ENCODE measurements at places on chromosomes 3 and 15.

- DNase-seq = no peak
Measured at GRCh38 chr3:174101244-174101643, 703.7 kb downstream of the NLGN1 start.

GRCh38 chr3:31166249-31166885, 271.9 kb upstream of the GADL1 start:
- DNase-seq = no peak

DNA sequence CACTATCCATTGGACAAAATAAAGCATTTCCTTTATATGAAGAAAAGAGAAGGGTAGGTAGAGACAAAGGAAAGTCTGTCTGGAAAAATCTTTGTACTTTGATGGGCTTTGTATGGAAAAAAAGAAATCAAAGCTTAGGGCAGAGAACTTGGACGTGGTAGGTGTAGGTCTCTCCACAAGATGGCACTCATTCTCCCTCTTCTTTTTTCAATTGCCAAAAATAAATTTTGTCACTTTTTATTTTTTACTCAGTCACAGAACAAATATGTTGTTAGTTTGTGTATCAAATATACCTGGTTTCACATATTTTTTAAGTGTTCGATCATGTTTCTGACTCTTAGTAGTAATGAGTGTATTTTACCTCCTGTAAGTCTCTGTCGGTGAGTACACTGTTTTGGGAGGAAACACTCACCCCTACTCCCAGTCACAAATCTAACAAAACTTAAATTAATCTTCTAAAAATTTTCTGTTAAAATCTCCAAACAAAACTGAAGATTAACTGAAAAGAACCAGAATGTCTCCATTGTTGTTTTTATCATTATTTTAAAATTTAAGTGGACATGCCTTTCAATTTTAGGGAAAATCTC, 415.8 kb upstream of the GOLIM4 start:
- peak; percentile 37 for DNase-seq

DNA sequence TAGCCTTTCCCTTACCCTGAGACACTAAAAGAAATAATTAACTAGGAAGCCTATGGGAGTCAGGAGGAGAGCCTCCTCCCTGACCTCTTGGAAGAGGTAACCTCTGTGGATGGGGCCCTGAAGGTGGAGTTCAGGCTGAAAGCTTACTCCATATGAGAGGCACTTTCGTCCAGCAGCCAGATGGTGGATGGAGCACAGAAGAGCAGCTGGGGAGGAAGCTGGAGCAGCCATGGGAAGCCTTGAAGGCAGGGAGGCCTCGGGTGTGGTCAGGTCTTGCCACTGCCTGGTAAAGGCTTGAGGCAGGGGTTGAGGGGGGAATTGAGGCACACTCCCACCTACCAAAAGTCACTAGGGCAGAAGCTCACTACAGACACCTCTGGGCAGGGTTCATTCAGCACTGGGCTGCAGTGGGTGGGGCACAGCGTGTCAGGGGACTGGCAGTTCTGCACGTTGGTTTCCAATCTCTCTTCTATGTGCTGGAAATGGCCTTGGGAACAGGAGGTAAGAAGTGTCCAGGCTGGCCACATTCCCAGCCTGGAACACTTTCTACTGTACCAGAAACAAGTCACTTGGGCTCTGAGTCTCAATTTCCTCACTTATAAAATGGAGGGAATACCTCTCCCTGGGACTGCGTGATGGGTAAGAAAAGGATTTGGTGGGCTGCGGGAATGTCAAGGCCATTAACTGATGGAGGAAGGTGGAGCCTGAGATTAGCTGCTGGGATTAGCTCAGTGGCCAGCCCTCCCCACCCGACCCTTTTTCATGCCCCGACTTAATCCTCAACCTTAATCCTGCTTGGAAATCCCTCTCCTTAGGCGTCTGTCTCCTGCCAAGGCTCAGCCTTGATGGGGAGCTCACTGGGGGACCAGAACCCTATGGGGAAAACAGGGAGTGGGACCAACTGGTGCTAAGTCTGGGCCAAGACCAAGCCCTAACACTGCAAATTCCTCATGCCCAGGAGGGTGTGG, 5.4 kb downstream of the PCBP4 start:
- no peak for DNase-seq

DNA sequence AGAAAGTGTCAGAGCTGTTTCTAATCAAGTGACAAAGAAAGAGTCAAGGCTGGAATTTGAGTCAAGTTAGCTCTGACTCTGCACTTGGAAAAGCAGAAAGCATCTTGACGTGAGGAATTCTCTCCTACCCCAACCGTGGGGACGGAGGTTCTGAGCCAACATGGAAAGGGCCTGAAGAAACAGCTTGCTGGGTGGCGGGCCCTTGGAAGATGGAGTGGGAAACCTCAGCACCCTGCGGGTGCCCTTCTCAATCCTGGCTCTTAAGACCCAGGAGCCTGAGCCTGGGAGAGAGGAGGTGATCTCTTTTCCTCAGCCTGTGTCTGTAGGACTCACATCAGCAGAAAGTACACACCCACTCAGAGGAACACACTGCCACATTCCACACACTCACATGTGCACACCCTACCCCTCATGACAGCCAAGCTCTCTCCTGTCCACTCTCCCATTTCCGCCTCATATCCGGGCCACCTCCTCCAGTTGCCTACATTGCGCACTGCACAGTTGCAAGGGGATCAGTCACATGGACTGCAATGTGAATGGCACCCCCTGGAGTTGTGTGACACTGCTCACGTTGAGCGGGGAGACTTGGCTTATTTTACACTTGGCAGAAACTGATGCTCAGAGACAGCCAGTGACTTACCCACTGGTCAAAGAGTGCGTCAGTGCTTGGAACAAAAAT, 101.5 kb upstream of the SLC6A6 start:
- DNase-seq = no peak

DNA sequence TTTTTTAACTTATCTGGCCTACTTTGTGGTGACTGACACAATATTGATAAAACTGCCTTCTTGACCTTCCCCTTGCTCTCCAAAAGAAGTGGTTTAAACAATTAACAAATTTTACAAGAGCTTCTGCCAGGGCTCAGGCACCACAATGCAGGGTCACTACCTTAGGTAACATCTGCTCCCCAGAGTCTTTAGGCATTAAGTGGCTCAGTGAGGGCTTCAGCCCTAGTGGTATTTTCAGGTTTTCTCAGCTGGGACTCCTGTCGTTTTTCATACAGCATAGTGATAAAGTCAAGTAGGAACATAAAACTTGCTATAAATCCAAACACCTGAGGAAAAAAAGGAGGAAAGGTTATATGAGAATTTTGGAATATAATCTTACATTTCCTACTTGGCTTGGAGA, 18.9 kb downstream of the CMTM6 start:
- no peak for DNase-seq

GRCh38 chr15:77030048-77030927, 35.4 kb downstream of the PSTPIP1 start:
- DNase-seq = no peak
